NAMALWA (cell line): ENCODE measurements at places on chromosomes 2 and 18.

GRCh38 chr2:3535794-3536681 is 16.7 kb upstream of the ADI1 start:
- no peak for DNase-seq

GRCh38 chr2:200399046-200399445 is 92.6 kb downstream of the SPATS2L start:
- DNase-seq, result no peak

DNA sequence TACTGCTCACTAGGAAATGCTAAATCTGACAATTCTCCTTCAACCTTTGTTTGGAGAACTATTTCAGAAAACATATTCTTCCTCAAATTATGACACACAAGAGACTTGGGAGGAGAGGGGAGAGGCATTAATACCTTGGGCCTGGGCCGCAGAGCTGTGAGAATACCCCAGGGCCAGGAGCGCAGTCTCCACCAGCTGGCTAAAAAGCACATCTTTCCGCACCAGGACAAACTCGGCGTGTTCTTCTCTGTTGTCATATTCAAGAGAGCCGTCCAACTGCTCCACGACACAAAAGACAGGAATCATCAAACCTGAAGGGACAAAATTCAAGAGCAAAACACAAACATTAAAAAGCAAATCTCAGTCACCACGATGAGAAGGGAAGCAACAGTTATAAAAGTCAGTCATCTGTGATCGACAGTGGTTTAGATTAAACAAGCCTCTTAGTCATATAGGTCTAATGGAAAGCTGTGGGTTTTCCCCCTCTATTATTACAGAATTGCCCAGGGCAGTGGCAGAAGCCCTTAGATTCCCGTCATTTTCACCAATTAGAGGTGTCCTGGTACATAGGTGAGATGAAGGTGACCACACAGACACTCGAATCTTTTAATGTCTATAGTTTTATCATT is 24.4 kb downstream of the SATB2 start:
- DNase-seq, result no peak

DNA sequence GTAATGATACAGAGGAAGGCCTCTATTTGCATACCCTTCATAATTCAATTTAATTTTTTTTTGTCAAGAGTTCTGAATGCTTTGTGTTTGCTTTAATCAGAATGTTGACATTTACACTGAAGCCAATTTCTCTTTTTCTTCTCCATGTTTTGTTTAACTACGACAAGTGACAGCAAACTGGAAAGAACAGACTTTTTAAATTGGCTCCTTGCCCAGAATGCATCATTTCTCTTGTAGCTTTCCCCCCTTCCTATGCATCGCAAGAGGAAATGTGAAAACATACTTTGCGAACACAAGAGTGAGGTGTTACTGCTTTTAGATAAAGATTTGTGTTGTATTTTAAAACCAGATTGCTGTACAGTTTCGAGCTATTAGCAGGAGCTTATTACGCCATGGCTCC is 955.2 kb upstream of the CELF4 start:
- no peak for DNase-seq

- DNase-seq, result no peak
These were observed 77.6 kb upstream of the ODC1 start for GRCh38 chr2:10525573-10526265.

GRCh38 chr2:85162746-85163301 is 29.6 kb downstream of the TCF7L1 start:
- DNase-seq, result no peak

- DNase-seq, result no peak
These were observed 428.4 kb upstream of the DCC start for GRCh38 chr18:51911584-51911983.

- DNase-seq, result no peak
These were observed 82.6 kb upstream of the SKOR2 start for GRCh38 chr18:47333926-47334635.

- no peak for DNase-seq
These were observed 7.2 kb upstream of the SALL3 start for GRCh38 chr18:78972385-78972918.

- DNase-seq, result no peak
These were observed 27.6 kb downstream of the AAK1 start for GRCh38 chr2:69615969-69616368.

GRCh38 chr2:17190527-17190926 is 327.7 kb downstream of the RAD51AP2 start:
- DNase-seq, result no peak

DNA sequence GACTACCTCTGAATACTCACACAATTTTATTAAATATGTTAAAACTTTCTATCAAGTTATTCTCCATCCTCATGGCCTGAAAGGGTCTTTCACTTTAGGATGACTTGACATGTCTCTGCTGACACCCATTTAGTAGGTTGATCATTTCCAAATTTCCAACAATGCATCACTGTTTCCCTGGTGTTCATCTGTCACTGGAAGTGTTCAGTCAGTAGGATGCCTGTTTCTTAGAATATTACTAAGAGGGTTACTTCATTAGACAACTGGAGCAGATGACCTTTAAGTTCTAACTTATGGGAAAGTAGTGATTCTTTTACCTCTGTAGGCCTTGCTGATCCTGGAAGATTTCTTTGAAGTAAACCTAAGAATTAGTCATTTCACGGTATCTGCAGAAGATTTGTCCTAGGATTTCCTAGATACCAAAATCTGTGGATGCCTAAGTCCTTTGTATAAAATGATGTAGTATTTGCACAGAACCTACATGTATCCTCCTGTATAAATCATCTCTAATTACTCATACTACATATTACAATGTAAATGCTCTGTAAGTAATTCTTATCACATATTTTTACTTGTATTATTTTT is 77.7 kb downstream of the MAP3K20 start:
- DNase-seq, result no peak
